ENCODE measurements at places on chromosomes 5 and 9.

GRCh38 chr9:124794902-124795491 is 18.1 kb downstream of the OLFML2A start:
- DNase-seq = no peak

DNA sequence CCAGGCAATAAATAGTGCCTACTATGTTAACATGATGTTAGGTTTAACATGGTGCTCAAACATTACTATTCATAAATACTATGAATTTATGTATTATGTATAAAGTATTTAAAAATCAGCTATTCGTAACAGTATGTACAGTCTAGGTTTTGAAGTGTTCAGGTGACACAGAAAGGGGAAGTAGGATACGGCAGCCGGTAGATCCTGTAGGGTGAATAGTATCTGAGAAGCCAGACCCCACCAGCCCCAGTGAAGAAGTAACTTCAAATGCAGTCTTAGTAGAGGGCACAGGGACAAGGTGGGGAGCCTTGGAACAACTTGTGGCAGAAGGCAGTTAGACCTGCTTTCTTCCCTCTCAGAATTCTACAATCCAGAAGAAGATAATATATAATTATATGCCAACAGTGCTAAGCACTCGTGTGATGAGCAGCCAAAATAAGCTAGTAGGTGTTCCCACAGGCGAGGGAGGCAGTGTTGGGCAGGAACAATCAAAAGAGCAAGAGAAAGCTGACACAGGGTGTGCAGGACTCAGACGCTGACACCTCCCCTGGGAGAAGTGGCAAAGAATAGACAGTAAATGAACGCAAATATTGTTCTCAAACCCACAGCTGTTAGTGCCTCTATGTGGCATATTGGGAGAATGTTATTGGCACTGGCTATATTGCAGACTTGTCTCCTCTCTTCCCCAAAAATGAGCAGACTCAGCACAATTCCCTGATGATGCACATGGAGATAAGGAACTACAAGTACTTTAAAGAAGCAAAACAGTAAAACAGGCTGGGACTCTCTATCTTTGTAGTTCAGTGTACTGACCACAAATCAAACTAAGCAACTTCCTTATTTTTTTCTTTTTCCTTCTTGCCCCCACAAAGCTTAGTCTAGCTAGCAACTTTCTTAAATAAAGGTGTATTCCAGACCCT is 4.6 kb downstream of the ZNF367 start:
- DNase-seq = no peak

DNA sequence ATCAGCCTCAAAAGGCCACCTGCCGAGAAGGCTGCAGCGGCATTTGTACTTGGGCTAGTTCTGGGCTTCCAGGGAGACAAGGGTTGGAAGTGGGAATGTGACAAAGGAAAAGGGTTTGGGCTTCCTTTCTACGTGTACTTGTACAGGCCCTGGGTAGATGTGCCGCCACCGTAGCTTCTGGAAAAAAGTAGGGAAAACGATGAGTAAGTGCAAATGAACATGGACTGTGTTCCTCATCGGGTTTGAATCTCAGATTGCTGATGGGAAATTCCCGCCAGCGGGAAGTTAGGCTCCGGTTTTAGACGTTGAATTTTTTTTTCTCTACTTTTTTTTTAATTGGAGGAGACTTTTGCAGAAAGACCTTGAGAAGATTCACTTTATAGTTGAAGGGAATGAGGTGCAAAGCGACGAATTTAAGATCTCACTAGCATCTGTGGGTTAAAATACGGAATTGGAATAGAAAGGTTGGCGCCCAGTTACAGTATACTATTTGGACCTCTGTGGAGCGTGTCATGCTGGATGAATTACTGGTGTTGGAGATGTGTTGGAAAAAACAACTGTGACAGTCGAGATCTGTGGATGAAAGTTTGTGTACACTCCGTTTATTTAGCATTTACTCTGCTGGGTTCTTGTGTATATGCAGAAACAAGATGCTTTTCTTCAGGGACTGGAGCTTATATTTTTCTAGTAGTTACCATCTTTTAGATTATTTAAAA is 1.2 kb downstream of the G3BP1 start:
- DNase-seq = peak; percentile 21

GRCh38 chr5:91925249-91925648 is 542.1 kb upstream of the ARRDC3 start:
- DNase-seq = no peak

- DNase-seq = peak; percentile 68
These were observed at the start of gene SLC1A3 for GRCh38 chr5:36606428-36607113. TSS of gene SLC1A3 (plus strand) at chr5:36606606. CDS start at chr5:36608424, 1,818 bp downstream.

- DNase-seq = peak; percentile 14
These were observed 130.9 kb upstream of the SLC30A5 start for GRCh38 chr5:68962757-68963484.

DNA sequence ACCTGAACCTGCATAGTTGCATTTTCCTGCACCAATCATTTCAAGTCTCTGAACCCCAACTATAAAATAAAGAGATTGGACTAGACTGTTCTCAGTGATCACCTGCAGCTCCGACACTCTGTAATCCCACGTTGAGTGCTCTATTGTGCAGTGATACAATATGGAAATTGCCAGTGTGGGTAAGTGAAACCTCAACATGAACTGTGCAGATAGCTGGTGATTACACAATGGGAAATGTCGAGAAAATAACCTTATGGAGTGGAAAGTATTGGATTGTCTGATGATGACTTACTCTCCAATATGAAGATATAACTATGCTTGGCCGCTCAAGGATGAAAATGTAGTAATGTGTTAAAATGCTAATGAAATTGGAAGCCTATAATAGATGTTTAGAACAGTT is 293.1 kb upstream of the BRINP1 start:
- DNase-seq = no peak

DNA sequence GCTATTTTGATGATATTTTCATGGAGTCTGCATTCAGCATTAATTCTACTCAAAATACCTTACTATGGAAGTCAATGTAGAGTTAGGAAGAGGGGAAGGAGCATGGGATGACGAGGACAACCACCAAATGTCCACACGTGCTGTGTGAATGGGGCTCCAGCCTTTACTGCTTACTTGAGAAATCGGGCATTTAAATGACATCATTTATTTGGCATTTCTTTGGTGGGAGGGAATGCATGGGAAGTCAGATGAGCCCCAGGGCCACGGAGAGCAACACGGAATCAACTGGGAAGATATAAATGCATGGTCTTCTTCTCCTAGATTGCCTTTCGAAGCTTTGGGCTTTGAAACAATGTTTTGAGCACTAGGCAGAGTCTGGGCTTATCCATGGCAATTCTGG is 458.5 kb upstream of the KLF4 start:
- peak; percentile 50 for DNase-seq

DNA sequence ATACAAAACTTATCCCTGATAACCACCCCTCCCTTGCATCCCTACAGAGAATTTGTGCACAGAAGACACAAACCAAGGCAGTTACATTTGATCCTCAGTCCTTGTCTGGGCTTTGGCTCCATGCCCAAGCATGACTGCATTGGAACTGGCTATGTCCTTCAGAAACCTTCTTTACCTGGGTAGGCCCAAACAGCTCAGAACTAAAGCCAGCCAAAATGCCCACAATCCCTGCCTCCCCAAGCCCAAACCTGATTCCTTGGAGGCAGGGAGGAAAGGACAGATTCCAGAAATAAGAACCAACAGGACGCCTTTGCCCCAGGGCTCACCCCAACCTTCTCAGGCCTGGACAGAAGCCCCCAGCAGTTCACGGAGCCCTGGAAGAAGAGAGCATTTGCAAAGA is 8.2 kb downstream of the IL17B start:
- no peak for DNase-seq

DNA sequence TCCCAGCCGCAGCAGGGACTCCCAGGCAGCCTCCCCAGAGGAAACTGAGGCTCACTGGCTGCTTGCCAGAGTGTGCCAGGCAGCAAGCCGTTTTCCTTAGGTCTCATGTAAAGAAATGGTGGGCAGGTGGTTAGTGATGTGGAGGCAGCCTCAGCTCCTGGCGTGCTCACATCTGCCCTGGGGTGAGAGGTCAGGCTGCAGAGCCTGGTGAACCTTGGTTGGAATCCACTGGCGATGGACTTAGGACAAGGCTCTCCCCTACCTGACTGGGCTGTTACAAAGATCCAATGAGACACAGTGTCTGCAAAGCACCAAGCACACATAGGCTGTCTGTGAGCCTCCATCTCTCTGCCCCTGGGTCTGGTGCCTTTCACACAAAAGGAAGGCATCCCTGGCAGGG is 30.9 kb downstream of the LHX6 start:
- DNase-seq = no peak

DNA sequence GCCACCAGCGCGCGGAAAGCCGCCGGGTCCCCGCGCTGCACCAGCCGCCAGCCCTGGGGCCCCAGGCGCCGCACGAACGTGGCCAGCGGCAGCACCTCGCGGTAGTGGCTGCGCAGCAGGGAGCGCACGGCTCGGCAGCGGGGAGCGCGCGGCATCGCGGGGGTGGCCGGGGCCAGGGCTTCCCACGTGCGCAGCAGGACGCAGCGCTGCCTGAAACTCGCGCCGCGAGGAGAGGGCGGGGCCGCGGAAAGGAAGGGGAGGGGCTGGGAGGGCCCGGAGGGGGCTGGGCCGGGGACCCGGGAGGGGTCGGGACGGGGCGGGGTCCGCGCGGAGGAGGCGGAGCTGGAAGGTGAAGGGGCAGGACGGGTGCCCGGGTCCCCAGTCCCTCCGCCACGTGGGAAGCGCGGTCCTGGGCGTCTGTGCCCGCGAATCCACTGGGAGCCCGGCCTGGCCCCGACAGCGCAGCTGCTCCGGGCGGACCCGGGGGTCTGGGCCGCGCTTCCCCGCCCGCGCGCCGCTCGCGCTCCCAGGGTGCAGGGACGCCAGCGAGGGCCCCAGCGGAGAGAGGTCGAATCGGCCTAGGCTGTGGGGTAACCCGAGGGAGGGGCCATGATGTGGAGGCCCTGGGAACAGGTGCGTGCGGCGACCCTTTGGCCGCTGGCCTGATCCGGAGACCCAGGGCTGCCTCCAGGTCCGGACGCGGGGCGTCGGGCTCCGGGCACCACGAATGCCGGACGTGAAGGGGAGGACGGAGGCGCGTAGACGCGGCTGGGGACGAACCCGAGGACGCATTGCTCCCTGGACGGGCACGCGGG is at the start of gene TERT:
Gene TERT, minus strand, starts transcription at position 234 of the 815 bp plus-strand sequence. Its CDS starts 79 bp downstream, at position 155.
- no peak for DNase-seq

- no peak for DNase-seq
These were observed 1.2 kb downstream of the DAPK1 start for GRCh38 chr9:87498811-87499360.

DNA sequence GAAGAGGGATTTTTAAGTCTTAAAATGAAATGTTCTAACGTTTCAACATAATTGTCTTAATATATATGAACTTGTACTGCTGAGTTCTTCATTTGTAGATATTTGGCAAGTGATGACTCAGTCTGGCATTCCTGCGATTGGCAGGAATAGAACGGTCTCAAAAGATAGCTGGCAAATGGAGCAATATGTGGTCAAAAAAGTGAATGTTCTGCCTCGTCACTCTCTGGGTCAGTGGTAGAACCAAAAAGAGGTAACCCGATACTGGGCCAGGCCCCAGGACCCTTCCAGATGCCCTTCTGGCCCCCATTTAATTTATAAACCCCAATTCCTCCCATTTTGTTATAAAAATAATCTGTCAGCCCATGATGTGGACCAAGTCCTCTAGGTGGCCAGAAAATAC is 39.2 kb downstream of the ZNF366 start:
- peak; percentile 15 for DNase-seq

DNA sequence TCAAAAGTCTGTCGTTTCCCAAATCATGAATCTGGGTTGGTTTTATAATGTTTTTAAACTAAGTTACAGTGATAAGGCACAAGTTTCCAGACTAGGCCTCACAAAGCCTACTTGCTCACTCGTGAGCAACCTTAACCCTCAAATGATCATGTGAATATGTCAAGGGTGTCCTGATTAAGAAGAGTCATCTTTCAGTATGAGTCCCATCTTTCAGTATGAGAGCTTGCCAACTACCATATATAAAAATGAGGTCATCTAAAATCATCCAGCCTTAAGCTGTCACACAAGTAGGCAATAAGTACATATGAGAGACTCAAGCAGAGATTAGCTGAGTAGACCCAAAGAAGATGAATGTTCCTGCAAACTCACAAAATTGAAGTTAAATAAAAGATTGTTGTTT is 668.4 kb upstream of the FAM174A start:
- no peak for DNase-seq

DNA sequence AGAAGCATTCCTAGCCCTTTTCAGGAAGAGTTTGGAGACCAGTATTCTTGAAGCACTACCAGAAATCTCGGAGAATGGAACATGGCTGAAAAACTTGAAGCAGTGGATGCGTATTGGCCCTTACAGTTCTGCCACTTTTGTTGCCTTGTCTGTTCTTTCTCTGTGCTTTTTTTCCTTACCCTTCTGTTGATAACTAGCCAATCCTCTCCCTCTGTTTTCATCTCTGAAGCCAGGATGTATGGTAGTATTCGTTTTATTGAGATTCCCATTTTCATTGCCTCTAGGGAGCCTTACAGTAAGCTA is 564 bp upstream of the CCNH start:
- DNase-seq = no peak

DNA sequence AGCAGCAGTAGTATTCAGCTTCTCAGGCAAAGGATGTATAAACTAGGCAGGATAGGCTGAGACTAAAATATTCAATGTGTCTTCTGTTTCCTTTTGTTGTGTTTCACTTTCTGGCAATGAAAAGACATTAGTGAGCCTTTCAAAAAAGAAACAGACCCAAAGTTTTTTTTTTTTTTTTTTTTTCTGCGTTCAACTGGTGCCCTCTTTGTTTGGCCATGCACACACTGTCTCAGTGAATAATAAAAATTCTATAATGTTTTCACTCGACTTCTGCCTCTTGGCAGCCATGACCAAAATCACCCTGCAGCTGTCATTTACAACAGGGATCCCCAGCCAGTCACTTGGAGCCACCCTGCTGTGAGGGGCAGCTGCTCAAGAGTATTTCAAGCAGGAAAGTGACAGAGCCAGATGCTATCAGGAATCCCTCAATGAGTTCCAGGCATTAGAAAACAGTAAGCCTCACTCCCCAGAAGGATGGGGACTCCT is 44.0 kb upstream of the MAN2A1 start:
- no peak for DNase-seq

DNA sequence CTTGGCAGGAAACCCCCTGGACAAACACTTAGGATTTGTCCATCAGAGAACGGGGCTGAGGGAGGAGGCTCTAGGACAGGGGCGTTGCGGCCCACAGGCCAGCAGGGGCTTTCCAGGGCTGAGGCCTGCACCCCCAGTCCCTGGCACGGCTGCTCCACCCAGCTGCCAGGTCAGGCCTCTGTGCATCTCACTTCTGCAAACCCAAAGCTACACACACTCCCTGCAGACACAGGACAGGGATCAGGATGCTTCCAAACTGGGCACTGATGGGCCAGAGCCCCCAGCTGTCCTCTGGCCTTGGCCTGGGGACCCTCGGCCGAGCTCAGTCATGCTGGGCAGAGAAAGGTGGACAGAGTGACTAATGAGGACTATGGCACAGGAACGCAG is 106.2 kb upstream of the SARDH start:
- no peak for DNase-seq

GRCh38 chr9:9752722-9753121 is 860.1 kb downstream of the PTPRD start:
- no peak for DNase-seq
